DMS79 (cell line): ENCODE measurements at places on chromosomes 6 and 20.
A peak's percentile ranks its signal among the peaks of the same experiment; 100 is the strongest.

DNA sequence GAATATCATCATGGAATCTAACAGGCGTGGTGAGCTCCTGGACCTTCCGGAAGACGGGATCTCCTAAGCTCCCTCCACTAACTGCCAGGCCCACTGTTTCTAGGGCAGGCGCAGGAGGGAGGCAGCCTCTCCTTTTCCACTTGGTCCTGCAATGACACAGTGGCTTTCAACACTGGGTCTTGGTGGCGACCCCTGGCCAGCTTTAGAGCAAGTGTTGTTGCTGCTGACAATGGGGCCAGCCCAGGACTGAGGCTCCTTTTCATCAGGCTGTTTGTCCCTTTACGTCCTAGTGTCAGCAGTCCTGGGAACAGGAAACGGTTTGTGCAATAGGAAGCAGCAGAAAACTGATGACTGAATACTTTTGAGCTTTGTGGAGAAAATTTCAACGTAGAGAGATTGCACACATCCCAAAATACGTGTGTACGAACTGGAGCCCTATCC is 9.7 kb upstream of the QKI start:
- no peak for DNase-seq

GRCh38 chr6:86070151-86070550 is 427.5 kb upstream of the SYNCRIP start:
- DNase-seq: no peak

DNA sequence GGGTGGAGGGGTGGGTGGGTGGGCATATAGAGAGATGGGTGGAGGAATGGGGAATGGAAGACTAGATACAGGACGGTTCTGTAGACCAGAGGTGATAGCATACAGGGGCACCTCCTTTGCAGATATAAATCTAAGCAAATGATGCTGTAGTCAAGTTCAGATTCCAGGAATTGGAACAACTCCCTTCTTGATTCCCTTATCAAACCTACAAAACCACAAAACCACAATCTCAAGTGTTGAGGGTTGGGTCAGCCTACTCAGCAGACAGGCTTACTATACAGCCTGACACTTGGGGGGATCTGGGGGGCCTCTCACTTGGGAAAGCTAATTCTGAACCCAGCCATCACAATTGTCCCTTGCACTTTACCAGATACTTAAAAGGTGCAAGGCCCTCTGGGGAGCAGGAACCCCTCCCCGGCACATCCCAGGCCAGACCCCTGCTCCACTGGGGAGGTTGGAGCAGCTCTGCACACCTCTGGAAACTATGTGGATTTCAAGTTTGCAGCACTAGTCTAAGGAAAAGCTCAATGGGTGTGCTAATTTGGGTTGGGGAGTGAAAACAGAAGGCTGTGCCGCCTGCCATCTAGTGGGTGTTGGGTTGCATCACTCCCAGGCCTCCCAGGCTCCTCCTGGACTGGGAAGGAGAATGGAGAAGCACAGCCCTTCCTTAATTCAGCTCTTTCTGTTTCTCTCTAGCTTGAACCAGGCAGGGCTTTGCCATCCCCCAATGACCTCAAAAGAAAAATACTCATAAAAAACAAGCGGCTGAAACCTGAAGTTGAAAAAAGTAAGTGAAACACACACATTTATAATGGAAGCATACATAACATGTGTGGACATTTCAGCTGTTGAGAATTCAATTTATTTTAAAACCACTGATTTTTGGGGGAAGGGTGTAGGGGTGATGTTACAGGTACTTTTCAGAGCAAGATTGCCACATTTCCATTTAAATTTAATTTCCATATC is 121.2 kb upstream of the LAMP5 start:
- peak; percentile 6 for DNase-seq

DNA sequence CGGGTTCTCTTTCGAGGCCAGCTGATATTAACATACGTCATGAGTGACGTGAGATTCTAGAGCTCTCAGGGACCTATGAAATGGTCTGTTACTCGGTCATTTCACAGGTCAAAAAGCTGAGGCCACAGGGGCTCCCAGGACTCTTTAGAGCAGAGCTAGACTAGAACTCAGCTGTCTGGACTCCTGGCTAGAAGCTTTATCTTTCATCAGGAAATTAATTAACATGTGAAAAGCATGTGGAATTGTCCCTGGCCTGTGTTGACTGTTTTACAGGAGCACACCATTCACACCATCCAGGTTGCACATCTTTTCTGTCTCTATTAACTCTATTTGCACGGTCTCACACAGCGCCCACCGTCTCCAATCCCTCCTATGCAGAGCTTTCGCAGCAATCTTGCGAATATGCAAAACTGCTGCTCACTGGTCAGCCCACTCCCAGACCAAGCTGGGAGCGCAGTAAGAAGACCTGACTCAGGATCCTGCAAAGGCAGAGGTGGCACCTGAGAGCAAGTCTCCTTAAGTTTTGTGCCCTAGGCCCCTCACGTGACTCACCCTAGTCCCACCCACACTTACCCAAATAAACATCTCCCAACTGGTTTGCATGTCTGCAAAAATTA is 522.5 kb downstream of the CD83 start:
- DNase-seq: no peak

- no peak for DNase-seq
Observed at GRCh38 chr6:22332711-22333110, 35.9 kb upstream of the PRL start.

DNA sequence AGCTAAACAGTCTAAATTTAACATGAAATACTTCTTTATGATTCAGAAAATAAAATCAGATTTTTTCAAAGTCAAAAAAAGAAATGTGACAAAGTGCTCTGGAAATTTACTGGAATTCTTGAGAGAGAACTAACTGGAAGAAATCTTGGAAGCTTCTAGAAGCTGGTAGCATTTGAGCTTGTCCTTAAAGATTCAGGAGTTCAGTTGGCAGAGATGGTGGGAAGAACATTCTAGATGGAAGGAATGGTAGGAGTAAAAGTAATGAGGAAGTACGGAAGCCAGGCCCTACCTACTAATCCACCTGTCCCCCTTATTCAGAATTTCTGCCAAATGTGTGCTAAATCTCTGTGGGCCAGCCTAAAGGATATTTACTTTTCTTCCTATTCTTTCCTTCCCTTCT is 21.2 kb downstream of the RALY start:
- no peak for DNase-seq

- DNase-seq: no peak
Observed at GRCh38 chr6:79861023-79861422, 86.3 kb downstream of the ELOVL4 start.

DNA sequence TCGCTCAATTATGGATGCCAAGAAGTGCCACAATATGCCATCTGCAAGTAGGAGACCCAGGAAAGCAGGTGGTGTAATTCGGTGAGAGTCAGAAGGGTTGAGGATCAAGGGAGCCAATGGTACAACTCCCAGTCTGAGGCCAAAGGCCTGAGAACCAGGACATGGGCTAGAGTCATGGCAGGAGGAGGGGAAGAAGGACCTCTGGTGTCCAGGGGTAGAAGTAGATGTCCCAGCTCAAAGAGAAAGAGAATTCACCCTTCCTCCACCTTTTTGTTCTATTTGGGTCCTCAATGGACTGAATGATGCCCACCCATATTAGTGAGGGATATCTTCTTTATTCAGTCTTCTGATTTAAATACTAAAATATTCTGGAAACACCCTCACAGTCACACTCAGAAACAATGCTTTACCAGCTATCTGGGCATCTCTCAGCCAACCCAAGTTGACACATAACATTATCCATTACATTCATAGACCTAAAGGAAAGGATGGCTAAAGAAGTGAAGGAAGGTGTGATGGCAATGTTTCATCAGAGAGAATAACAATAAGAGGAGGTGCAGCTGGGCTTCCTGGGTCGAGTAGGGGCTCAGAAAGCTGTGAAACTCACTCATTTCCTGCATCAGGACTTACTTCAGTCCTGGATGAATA is 21.2 kb upstream of the HLA-DQA1 start:
- no peak for DNase-seq

DNA sequence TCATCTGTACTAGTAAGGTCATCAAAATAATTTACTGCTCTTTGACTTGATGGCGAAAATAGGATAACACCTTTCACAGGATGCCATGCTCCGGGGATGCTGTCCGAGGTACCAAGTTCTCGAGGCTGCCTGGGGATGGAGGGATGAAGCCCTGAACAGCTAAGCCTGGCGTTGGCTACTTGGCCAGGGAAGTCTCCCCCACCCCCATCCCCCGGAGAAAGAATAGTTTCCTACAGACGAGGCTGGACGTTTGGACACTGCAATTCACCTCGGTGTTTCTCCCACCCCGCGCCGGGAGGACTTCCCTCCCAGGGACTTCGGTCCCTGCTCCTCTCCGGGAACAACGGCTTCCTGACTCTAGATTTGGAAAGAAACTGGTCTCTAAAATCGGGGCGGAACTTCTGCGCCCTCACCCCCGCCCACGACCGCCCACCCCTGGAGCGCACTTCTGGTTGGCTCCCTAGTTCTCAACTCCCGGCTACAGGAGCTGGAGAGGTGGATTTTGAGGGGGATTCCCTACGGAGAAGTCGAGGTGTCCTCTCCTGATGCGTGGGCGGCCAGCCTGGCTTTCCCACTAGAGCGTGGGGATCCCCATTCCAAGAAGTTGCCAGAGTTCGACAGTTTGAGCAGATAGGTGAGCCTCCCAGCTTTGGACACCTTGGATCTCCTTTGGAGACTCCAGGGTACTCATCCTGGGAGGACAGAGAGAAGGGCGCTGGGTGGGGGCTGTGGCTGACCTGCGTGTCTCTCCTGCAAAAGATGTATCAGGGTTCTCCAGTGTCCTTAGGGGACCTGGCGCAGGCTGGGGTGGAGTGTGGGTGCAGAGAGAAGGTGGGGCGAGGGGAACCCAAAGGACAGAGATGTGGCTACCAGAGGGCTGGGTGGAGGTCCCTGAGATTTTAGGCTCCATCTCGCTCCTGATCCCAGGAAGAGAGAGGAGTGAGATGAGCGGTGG is 1.1 kb downstream of the PCSK2 start:
- DNase-seq: no peak

- no peak for DNase-seq
Observed at GRCh38 chr6:44609051-44609612, 221.6 kb downstream of the CDC5L start.

DNA sequence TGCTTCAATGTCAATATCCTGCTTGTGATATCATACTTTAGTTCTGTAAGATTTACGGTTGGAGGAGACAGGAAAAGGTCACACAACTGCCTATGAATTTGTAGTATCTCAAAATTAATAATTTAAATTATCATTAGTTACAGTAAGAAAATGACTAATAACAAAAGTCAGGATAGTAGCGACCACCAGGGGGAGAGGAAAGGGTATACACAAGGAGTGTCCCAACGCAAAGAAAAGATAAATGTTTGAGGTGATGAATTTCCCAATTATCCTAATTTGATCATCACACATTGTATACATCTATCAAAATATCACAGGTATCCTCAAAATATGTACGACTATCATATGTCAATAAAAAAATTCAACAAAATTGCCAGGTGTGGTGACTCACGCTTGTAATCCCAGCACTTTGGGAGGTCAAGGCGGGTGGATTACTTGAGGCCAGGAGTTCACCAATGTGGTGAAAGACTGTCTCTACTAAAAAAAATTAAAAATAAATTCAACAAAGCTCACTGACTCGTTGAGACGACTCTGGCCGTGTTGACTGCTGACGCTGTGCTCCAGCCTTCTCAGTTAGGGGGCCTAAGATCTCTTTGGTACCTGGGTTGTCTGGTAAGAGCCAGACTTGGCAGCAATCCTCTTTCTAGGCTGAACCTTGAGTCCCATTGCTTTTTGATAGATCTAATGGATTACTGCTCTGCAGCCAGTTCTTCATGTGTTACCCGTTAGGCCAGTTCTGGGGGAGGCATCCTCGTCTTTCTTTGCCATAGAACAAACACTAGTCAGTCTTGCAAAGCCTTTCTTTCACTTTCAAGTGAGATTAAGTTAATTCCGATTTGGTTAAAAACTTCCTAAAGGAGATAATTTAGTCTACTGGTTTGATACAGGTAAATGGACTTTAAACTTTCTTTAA is 9.0 kb upstream of the OVOL2 start:
- no peak for DNase-seq

DNA sequence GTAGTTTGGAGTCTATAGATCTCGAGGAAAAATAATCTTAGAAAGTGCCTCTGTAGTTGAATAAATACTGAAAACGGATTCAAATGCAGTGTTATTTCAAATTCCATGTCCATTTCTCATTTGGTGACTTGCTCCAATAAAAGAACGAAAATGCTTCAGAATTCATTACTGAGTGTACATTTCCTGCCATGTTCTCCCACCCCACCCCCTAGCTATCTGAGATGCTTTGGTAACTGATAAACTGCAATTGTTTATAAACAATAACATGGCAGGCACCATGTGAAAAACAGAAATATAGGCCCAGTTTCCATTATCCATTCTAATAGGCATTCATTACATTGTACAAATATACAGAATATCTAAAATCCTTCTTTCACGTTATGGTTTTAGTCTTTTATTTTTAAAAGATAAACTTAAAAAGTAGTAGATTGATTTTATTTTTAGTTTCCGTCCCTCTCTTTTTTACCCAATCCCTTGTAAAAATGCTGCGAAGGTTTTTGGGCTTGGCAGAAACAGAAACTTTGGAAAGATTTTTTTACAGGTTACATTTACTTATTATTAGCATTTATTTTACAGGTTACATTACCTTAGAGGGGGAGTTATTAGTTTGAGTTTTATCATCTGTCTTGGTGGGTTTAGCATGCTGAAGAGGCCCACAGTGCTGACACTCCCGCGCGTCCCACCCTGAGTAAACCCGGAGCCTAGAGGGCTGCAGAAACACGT is 1.5 kb downstream of the FAM162B start:
- DNase-seq: no peak

- no peak for DNase-seq
Observed at GRCh38 chr6:140475086-140475485, 1100.6 kb upstream of the CITED2 start.

GRCh38 chr6:158624684-158625682 is 19.6 kb downstream of the DYNLT1 start:
- DNase-seq: no peak

- DNase-seq: no peak
Observed at GRCh38 chr6:124970243-124970642, 8.0 kb downstream of the RNF217 start.

DNA sequence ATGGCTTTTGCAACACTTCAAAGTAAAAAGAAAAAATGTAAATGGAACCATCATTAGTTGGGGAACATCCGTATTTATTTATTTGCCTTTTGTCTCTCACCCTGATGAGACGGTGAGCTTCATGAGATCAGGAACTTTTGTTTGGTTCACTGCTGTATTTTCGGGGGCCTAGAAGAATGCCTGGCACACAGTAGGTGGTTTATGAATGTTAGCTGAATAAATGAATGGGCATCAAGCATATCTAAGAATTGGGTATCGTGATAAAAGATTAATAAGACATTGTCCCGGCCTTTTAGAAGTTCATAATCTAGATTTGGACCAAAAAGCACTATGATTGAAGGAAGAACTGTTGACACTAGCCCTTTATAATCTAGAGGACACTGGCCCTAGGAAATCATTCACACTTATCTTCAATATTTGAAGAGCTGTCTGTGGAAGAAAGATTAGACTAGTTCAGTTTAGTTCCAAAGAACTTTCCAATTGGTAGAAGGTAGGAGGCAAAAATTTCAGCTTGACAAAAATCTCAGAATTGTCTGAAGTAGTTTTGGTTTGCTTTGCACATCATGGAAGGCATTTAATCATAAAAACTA is 70.3 kb upstream of the CD83 start:
- DNase-seq: no peak
